Left ventricle myocardium inferior (tissue), 1 donor: ENCODE measurements at places on chromosomes 2 and 18.

GRCh38 chr2:158999458-158999857 lies 31.0 kb downstream of the TANC1 start:
- no peak for DNase-seq

DNA sequence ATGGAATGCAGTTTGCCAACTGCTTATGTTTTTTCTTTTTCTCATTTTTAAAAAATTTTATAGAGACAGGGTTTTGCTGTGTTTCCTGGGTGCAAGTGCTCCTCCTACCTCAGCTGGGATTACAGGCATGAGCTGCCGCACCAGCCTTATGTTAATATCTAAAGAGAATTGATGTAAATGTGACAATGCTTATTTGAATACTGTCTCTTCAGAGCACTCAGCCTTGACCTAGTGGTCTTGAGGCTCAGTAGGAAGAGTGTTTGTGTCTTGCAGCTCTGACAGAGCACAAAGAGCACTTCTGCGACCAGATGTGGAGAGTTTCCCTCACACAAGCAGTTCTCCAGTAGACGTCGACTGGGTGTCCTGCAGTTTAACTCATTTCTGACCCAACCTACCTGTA lies 55.3 kb downstream of the ARHGEF4 start:
- DNase-seq: no peak

- DNase-seq: no peak
Observed at GRCh38 chr18:55301824-55302166, 286.2 kb downstream of the TCF4 start.

DNA sequence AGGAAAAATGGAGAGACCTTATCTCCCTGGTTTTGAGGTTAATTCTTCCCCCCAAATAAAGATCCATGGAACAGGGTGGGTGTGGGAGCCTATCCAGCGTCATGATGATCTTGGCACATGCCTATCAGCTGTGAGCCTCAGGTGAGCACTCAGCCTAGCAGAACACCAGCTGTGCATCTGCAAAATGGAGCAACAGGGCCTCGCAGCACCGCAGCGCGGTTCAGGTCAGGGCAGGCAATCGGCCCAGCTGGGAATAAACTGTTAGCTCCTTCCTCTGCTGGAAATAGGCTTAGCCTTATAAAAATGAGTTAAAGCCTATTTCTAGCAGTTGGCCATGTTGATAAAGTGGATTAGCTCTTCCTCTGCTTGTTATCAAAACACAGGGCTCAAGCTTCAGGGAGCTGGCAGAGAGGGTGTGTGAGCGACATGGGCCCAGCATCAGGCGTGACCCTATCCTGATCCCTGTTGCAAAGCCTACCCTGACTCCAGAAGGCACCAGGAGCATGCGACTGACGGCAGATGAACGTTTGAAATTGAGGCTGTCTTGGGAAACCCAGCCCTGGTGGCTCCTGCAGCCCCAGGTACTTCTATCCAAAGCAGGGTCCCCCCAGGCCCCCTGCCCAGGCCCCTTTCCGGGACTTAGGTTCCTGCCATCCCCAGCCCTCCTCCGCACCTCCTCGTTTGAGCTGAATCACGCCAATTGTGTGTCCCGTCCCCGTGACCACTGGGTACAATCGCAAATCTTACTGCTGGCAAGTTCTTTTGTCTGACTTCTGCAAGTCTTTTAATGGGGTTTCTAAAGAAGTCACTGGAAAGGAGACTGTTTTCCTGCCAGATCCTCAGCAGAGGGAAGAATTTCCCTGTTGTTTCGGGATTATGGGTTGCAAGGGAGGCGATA lies 35.4 kb downstream of the ARHGEF4 start:
- no peak for DNase-seq

DNA sequence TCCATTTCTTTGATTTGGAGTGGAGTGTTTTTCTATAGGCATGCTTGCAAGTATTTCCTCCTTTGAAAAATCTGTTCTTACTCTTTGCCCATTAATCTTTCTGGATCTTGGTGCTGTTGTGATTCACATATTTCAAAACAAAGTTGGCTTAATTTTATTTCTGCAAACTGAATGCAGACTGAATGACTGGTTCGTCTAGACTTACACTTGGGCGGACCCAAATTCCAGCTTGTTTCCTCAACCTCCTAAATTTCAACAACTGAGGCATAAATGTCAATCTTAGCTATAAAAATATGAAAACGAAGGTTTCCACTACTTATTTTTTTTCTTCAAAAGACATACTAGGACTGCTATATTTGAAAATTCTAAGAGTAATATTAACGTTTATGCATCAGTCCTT lies 59.0 kb downstream of the ANKRD44 start:
- no peak for DNase-seq

DNA sequence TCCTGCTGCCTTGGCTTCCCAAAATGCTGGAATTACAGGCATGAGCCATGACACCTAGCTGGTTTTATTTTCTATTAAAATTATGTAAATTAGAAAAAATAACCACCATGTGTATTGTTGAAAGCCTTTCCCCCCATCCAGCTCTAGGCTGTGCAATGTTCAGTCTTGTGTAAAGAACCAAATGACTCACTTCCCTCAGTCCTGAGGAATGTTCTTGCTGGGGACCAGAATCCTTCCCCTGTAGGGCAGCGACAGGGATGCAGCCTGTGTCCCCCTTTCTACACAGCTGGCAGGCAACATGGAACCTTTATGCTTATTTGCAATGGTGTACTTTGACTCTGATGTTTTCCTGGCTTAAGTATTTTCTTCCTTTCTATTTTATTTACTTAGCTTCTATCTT lies 29.4 kb downstream of the AOX1 start:
- no peak for DNase-seq

DNA sequence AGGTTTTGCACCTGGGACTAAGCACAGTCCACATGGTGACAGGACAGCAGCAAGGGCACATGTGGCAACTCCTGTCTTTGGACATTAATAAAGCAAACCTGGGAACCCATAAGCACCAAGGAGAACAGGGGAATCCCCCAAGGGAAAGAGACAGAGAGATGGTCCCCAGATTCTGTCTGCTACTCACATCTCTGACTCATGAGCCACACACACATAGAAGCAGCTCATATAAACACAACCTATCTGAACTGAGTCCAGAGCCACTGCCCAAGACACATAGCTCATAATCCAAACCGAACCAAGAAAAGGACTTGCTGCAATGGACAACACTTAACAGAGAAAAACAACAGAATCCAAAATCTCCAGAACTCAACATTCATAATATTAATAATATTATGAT lies 82.5 kb downstream of the OSBPL1A start:
- DNase-seq: no peak

DNA sequence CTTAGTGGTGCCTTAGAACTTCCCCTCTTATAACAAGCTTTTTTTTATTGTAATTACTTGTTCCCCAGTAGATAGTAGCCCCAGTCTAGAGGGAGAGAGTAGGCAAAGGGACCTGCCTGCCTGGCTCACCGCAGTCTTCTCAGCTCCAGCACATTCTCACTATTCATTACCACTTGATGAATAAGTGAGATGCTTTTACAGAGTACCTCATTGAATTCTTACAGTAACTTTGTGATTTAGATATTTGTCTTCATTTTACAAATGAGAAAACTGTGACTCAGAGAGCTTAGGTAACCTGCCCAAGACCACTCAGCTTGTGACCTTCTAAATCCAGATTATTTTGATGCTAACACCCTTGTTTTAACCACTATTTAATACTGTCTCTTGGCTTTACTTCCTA lies 77.8 kb downstream of the CHRNA1 start:
- DNase-seq: no peak

DNA sequence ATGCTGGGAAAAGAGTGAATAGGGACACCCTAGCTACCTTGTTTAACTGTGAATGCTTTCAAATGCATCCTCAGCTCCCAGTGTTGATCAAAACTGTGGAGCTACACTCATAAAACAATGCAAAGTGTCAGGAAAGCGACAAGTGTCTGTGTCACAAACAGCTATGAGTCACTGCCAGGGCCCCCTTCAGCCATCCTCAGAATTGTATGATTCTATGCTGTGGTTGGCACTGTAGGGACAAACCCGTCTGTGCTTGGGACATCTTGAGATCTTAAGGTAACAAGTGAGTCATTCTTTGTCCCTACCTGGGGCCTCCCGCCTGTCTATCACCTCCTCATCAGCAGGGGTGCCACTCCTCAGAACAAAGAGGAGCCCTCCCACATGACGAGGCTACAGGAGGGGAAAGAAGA lies 42.4 kb downstream of the KLF7 start:
- no peak for DNase-seq

GRCh38 chr2:191190861-191191552 lies 40.2 kb upstream of the STAT4 start:
- no peak for DNase-seq

- no peak for DNase-seq
Observed at GRCh38 chr2:112317303-112318158, 42.1 kb downstream of the ZC3H6 start.

DNA sequence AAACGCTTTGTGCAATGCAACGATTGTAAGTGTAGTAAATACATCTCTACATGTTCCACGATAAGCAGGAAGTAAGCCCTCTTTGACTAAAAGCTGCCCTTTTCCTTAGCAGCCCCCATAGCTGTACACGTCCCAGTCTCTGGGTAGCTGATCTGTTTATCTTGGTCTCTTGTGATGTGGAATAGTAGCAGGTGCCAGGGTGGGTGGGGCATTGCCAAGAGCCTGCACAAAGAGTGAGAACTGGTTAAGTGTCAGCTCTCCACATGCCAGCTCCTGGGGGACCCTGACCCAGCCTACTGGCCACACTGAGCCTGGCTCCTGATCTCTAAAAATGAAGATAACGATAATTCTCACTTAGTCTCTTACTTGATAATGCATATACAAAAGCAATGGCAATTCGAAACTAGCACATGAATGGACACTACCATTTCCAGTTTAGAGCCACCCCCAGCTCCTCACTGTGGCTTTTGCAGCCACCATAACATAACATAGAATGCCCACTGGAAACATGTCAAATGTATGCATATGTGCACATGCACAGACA lies 92.3 kb downstream of the MYT1L start:
- DNase-seq: no peak

- no peak for DNase-seq
Observed at GRCh38 chr2:28681158-28681571, 70.5 kb upstream of the PPP1CB start.

DNA sequence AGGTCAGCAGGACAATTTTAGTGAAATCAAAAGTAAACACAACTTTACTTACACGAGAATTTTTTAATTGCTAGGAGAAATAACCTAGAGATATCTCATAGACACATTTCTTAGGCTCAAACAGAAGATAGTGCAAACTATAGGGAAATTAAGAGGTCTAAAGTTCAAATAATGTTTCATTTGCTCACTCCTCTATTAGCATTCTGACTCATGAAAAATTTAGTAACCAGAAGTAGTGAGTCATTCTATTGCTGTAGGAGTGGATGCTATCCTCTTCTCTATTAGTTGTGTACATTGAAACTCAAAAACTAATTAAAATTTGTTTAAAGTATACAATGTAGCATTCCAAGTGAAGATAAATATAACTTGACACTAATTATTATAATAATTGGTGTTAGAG lies 908.3 kb upstream of the TMEFF2 start:
- DNase-seq: no peak

DNA sequence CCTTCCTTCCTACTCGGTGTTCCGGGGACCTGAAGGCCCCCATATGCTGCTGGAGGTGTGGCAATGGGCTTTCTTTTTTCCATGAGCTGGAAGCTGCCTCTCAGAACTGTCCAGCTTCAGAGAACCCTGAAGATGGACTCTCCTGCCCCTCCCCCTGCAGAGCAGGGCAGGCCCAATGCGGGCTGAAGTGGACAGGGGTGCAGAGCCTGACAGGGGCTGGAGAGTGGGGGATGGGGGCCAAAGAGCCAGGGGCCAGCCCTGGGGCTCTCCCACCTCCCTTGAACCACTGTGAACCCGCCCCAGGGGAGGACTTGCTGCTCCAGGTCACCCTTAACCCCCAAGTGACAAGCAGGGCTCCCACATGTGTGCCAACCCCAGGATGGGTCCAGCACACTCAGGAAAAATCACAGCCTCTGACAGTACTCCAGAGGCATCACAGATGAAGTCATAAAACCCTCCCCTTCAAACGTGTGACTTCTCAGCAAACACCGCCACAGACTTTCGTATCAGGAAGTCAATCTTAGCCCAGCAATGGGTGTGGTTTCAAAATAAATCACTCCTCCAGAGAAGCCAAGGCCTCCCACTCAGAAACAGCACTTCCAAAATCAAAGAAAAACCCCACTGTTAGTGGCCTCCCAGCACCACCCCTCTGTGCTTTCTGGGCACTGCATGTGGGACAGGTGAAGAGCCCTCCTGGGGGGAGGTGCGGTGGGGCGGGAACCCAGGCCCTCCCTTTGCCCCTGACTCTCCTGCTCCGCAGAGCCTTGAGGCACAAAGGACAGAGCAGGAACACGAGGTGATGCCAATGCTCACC lies 135.8 kb downstream of the HDAC4 start:
- DNase-seq: no peak

DNA sequence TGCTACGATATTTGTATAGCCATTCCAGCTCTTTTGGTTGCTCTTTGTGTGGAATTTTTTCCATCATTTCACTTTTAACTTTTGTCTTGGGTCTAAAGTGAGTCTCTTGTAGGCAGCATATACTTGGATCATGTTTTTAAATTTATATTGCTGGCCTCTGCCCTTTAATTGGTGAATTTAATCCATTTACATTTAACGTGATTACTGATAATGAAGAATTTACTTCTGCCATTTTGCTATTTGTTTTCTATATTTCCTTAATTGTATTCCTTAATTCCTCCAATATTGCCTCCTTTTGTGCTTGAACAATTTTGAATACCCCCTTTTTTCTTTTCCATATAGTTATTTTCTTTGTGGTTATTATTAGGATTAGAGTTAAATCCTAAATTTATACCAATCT lies 21.0 kb upstream of the ADNP2 start:
- DNase-seq: no peak

- no peak for DNase-seq
Observed at GRCh38 chr2:197363998-197364397, 53.4 kb upstream of the ANKRD44 start.

DNA sequence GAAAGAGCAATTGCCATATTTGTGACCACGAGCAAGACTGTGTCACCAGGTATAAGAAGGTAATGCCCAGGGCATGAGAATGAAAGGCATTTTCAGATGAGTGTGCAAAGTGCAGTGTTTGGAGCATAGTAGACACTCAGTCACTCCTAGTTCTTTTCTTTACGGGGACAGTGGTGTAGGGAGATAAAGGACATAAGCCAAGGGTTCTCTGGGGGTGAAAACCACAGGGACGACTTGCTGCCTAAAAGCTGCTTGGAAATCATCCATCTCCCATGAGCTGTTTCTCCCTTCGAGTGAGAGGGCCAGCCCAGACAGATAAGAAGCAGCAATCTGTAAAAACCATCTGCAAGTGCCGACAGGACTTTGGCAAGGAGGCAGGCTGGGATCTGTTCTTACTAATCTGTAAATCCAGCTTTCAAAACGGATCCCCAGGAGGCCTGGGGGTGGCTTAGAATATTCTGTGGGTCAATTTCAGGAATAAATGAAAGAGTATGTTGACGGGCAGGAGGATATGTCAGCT lies 221.6 kb downstream of the LPIN1 start:
- DNase-seq: peak; percentile 79

DNA sequence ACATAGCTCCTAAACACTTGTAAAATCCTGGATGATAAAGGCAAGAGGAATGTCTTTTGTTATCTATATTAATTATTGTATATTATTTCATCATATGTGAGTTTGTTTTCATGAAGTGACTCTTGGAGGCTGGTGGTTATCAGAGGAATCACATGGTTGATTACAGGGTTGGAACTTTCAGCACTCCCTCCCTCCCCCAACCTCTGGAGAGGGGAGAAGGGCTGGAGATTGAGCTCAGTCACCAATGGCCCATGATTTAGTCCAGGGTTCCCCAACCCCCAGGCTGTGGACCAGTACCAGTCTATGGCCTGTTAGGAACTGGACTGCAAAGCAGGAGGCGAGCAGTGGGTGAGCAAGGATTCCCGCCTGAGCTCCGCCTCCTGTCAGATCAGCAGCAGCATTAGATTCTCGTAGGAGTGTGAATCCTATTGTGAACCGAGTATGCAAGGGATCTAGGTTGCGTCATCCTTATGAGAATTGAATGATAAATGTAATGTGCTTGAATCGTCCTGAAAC lies 37.7 kb downstream of the FBXO48 start:
- DNase-seq: no peak
